ENCODE measurements at places on chromosomes 2 and 18. TPM values are rescaled to one million over a fixed set of nuclear protein-coding genes. Genes with fewer than 3 reads are reported as not detected.

DNA sequence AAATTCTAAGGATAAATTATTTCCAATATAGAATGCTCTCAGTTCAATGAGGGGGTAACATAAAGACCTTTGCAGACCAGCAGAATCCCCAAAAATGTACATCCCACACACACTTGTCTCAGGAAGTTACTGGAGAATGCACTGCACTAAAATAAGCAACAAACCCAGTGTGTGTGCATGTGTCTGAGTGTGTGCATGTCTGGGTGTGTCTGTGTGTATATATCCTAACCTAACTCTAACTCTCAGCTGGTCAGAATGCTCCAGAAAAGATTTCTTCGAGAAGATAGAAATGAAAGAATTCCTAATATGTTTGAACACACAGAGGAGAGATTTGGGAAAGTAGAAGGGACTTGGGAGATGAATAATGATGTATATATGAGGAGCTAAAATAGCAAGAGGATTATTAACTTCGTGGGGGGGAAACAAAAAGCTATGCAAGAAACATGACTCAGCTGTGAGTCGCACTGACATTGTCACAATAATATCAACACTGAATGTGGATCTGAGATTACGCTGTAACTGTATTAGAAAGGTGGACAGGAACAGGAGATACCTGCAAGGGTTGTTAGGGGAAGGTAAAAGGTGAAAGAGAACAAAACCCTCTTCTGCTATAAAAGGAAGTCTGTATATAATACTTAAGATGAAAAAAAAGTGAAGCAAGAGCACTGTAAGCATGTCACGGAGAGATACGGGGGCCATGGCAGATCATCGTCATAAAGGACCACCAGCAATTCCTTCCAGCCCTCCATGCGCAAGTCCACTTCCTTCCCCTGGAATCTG, 11.1 kb downstream of the COLEC12 start:
- peaks cover 39% of the 10 kb centered on the region for H3K4me1 ChIP-seq
- no peaks in the 10 kb centered on the region for H3K27me3 ChIP-seq
- no peak for DNase-seq
- H3K4me3 ChIP-seq, result no peak overlapping the region

GRCh38 chr2:112949456-112949855, 28.4 kb upstream of the IL36G start:
- H3K4me1 ChIP-seq, result no peaks in the 10 kb centered on the region
- H3K27ac ChIP-seq, result no peak overlapping the region
- no peaks in the 10 kb centered on the region for H3K27me3 ChIP-seq
- DNase-seq, result no peak
- H3K36me3 ChIP-seq, result no peaks in the 10 kb centered on the region

- no peak overlapping the region for H3K27ac ChIP-seq
- peaks cover 5% of the 10 kb centered on the region for H3K4me1 ChIP-seq
- no peak for DNase-seq
- H3K27me3 ChIP-seq, result peaks cover 3% of the 10 kb centered on the region
- H3K4me3 ChIP-seq, result no peak overlapping the region
These were observed 50.5 kb downstream of the MRPL35 start for GRCh38 chr2:86249579-86250391.

GRCh38 chr18:31655354-31655753, 29.0 kb downstream of the B4GALT6 start:
- H3K27ac ChIP-seq, result no peak overlapping the region
- H3K4me1 ChIP-seq, result no peaks in the 10 kb centered on the region
- no peak for DNase-seq

DNA sequence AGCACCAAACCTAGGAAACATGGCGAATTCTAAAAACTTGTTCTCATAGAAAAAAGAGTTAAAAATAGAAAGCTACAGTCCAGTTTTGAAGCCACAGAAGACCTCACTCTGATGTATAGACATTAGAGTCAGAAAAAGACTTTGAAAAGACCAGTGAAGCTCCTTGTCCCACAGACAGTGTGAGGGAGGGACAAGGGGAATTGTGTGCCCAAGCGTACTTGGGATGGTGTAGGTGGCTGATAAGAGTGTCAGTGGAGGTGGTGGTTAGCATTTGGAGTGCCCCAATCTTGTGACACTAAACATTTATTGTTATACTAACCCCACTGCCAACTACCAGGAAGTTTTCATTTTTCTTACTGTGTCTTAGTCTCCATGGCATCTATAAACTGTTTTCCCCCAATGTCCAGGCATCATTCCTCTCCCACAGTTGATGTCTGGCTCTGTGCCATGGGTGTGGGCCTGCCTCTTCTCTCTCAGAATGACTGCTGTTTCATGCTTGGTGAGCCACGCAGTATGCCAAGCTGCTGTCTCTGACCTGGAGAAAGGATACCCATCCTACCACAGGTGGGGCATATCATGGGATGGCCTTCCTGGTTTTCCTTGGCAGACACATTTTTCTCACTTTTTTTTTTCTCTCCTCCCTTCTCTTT, 161.4 kb downstream of the RPIA start:
- peaks cover under 1% of the 10 kb centered on the region for H3K4me1 ChIP-seq
- no peak overlapping the region for H3K27ac ChIP-seq
- no peaks in the 10 kb centered on the region for H3K36me3 ChIP-seq
- no peak for DNase-seq
- H3K27me3 ChIP-seq, result no peaks in the 10 kb centered on the region

DNA sequence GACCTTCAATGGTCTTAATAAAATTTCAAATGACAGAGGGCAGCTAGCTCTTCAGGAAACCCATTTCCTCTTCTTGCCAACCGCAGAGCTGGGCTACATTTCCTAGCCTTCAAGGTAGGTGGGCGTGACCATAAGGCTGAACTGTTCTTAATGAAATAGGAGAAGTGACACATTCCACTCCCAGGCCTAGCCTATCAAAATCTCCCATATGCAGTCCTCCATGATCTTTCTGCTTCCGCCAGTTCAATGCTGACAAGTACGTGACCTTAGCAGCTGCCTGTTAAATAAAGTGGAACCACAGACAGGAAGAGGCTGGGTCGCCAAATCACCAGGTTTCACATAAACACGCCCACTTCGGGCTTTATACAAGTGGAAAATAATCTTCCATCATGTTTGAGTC, 13.2 kb downstream of the SERPINE2 start:
- H3K4me3 ChIP-seq, result no peak overlapping the region
- no peak overlapping the region for H3K27ac ChIP-seq
- H3K4me1 ChIP-seq, result no peaks in the 10 kb centered on the region

DNA sequence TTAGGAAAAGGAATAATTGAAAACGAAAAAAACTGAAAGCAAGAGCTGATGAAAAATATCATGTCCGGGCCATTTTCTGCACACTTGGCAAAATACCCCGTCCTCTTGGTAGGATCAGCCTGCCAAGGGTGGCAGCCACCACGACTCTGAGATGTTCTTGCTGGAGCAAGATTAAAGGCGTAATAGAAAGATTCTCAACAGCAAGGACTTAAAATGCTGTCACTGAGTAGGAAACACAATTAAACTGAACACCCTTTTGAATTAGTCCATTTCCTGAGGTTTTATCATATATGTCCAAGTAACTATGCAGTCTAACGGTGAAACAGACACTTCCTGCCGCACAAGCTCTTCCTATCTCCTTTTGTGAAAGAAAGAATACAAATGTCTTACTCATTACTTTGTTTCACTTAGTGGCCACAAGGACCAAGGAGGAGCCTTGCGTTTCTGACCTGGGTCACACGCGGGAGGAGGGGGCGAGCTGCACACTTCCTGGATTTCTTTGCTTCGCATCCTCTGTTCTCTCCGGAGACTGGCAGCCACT, 222.7 kb downstream of the PIEZO2 start:
- no peaks in the 10 kb centered on the region for H3K27me3 ChIP-seq
- no peaks in the 10 kb centered on the region for H3K4me1 ChIP-seq

- no peaks in the 10 kb centered on the region for H3K36me3 ChIP-seq
- H3K27me3 ChIP-seq, result no peaks in the 10 kb centered on the region
- DNase-seq, result no peak
- no peaks in the 10 kb centered on the region for H3K4me1 ChIP-seq
These were observed 57.5 kb downstream of the PIAS2 start for GRCh38 chr18:46859855-46860254.

DNA sequence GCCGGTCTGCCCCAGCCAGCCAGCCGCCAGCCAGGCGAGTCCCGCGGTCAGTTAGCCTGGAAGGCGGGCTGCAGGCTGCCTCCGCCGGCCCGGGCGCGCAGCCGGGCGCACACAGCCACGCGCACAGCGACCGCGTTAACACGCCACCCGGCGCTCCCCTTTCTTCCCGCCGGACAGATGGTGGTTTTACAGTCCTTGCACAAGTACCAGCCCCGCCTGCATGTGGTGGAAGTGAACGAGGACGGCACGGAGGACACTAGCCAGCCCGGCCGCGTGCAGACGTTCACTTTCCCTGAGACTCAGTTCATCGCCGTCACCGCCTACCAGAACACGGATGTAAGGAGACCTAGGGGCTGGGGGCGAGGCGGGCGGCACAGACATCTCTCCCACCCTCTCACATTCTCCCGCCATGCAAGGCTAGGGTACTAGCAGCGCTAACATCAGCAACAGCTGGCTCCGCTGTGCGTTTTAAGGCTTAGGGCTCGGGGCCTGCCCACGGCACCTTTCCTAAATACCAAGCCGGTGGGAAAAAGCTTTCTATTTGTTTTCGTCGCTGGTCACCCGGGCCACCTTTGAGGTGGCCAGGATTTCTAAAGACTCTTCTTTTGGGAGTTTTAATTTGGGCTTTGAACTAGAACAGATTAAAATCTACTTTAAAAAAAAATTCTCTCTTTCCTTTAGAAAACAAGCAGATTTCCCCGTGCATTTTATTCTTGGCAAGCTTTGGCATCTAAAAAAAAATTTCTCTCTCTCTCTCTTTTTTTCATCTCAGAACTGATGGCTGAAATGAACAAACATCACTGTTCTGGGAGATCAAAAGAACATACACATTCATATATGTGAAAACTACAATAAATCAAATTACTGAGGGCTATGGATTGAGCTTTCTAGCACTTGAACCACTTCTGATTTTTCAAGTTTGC, 2.9 kb downstream of the TBR1 start:
- peaks cover 50% of the 10 kb centered on the region for H3K4me1 ChIP-seq
- H3K4me3 ChIP-seq, result no peak overlapping the region
- DNase-seq, result no peak
- H3K36me3 ChIP-seq, result no peaks in the 10 kb centered on the region
- peaks cover 99% of the 10 kb centered on the region for H3K27me3 ChIP-seq

- H3K36me3 ChIP-seq, result no peaks in the 10 kb centered on the region
- DNase-seq, result no peak
- H3K4me1 ChIP-seq, result no peaks in the 10 kb centered on the region
- no peak overlapping the region for H3K27ac ChIP-seq
These were observed 161.2 kb upstream of the PIEZO2 start for GRCh38 chr18:11310476-11311086.

- no peaks in the 10 kb centered on the region for H3K27me3 ChIP-seq
- DNase-seq, result no peak
- H3K4me3 ChIP-seq, result no peak overlapping the region
- no peaks in the 10 kb centered on the region for H3K4me1 ChIP-seq
These were observed 35.4 kb downstream of the B4GALT6 start for GRCh38 chr18:31648966-31649429.

DNA sequence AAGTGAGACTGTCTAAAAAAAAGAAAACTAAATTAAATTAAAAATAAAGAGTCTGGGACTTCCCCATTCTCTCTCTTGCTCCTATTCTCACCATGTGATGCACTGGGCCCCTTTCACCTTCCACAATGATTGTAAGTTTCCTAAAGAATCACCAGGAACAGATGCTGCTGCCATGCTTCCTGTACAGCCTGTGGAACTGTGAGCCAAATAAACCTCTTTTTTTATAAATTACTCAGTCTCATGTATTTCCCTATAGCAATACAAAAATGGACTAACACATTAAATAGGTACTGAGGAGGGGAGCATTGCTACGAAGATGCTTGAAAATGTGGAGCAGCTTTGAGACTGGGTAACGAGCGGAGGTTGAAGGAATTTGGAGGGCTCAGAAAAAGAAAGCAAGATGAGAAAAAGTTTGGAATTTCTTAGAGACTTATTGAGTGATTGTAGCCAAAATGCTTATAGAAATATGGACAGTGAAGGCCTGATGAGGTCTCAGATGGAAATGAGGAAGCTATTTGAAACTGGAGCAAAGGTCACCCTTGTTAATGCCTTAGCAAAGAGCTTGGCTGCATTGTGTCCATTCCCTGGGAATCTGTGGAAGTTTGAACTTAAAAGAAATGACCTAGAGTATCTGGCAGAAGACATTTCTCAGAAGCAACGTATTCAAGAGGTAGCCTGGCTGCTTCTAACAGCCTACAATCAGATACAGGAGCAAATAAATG, 128.7 kb downstream of the EIPR1 start:
- no peak for DNase-seq
- H3K4me1 ChIP-seq, result no peaks in the 10 kb centered on the region
- H3K36me3 ChIP-seq, result peaks cover 5% of the 10 kb centered on the region
- no peak overlapping the region for H3K4me3 ChIP-seq
- no peak overlapping the region for H3K27ac ChIP-seq

- H3K4me3 ChIP-seq, result no peak overlapping the region
- H3K27me3 ChIP-seq, result no peaks in the 10 kb centered on the region
- DNase-seq, result no peak
- no peak overlapping the region for H3K27ac ChIP-seq
- H3K36me3 ChIP-seq, result no peaks in the 10 kb centered on the region
- H3K4me1 ChIP-seq, result peaks cover 17% of the 10 kb centered on the region
These were observed 144.8 kb downstream of the PXDN start for GRCh38 chr2:1599301-1600085.

DNA sequence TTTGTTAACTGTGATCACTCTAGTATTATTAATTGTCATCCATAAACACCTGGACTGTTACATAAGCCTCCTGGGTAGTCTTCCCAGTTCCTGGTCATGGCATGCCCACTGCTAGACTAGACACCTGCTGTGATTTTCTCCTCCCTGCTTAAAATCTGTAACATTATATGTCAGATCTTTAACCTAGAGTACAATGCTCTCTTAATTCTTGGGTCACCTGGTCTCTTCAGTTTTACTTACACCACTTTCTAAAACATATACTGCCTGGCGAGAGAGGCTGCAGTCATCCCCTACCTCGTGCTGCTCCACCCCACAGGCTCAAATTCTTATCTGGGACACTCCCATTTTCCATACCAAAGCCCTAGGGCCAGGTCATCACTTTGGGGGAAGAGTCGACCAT, 161.3 kb downstream of the CDH2 start:
- no peak for DNase-seq
- no peaks in the 10 kb centered on the region for H3K4me1 ChIP-seq
- no peaks in the 10 kb centered on the region for H3K36me3 ChIP-seq
- no peak overlapping the region for H3K4me3 ChIP-seq
- H3K27me3 ChIP-seq, result no peaks in the 10 kb centered on the region

GRCh38 chr2:222057347-222058073, 241.3 kb downstream of the PAX3 start:
- H3K4me1 ChIP-seq, result no peaks in the 10 kb centered on the region
- H3K4me3 ChIP-seq, result no peak overlapping the region
- no peaks in the 10 kb centered on the region for H3K36me3 ChIP-seq
- H3K27ac ChIP-seq, result no peak overlapping the region
- DNase-seq, result no peak

ACP1 gene
- 68.6 TPM for total RNA-seq

STPG4 gene
- total RNA-seq, result 0.77 TPM

SLC4A5 gene
- 4.2 TPM for total RNA-seq

FABP1 gene
- not detected for total RNA-seq

FAM124B gene
- 4.8 TPM for total RNA-seq

POTEI gene
- total RNA-seq, result 0.24 TPM

Data from lower lobe of right lung (tissue), 2 donors.